Endothelial cell (in vitro differentiated cells): ENCODE measurements at places on chromosomes 1 and 21. TPM values are rescaled to one million over a fixed set of nuclear protein-coding genes. Genes with fewer than 3 reads are reported as not detected.

CACNA1E gene
- 0.31 TPM for total RNA-seq

RHD gene
- total RNA-seq, result 0.38 TPM

ADAM30 gene
- total RNA-seq, result not detected

GLIS1 gene
- not detected for total RNA-seq

KIAA1614 gene
- total RNA-seq, result 2.6 TPM

ZNF670 gene
- total RNA-seq, result 9.7 TPM

AMY1C gene
- total RNA-seq, result not detected

C4BPA gene
- not detected for total RNA-seq

C8A gene
- total RNA-seq, result not detected

FAAH gene
- 2.7 TPM for total RNA-seq

HSD3B1 gene
- total RNA-seq, result not detected

GRCh38 chr21:36806103-36806502 is 107.2 kb downstream of the SIM2 start:
- H3K4me1 ChIP-seq, result no peaks in the 10 kb centered on the region
- peaks cover 11% of the 10 kb centered on the region for H3K36me3 ChIP-seq
- peaks cover 2% of the 10 kb centered on the region for H3K27me3 ChIP-seq

- no peak for DNase-seq
- H3K36me3 ChIP-seq, result no peaks in the 10 kb centered on the region
- peak overlapping the region; percentile 80 for H3K4me3 ChIP-seq
- H3K4me1 ChIP-seq, result peaks cover 3% of the 10 kb centered on the region
- peaks cover 4% of the 10 kb centered on the region for H3K27me3 ChIP-seq
Observed at GRCh38 chr1:99003581-99004253, 944 bp downstream of the PLPPR5 start.

GRCh38 chr1:159941591-159942560 is 3.5 kb downstream of the IGSF9 start:
- peaks cover 16% of the 10 kb centered on the region for H3K27me3 ChIP-seq
- H3K4me1 ChIP-seq, result peaks cover 7% of the 10 kb centered on the region
- H3K36me3 ChIP-seq, result no peaks in the 10 kb centered on the region
- peak overlapping the region; percentile 45 for H3K27ac ChIP-seq
- no peak overlapping the region for H3K4me3 ChIP-seq

GRCh38 chr1:180631194-180631765 is 542 bp upstream of the XPR1 start:
- H3K4me3 ChIP-seq, result peak overlapping the region; percentile 90
- peak overlapping the region; percentile 94 for H3K27ac ChIP-seq
- H3K27me3 ChIP-seq, result peaks cover 2% of the 10 kb centered on the region
- DNase-seq, result no peak
- peaks cover 25% of the 10 kb centered on the region for H3K4me1 ChIP-seq

DNA sequence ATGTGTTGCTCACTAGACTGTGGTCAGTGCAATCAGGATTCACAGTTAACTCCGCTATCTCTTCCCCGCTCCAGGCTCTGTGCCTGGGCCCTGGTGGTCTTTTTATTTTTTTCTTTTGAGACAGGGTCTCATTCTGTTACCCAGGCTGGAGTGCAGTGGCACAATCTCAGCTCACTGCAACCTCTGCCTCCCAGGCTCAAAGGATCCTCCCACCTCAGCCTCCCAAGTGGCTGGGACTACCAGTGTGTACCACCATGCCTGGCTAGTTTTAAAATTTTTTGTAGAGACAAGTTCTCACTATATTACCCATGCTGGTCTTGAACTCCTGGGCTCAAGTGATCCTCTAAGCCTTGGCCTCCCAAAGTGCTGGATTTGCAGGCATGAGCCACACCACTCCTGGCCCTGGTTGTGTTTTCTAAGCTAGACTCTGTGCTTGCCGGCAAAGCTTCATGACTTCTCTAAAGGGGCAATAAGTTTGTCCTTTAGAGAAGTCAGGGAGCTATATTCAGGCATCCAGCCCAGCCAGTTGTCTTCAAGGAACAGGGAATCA is 1.4 kb downstream of the RCSD1 start:
- peaks cover 8% of the 10 kb centered on the region for H3K36me3 ChIP-seq
- H3K27me3 ChIP-seq, result peaks cover 7% of the 10 kb centered on the region
- peak overlapping the region; percentile 18 for H3K27ac ChIP-seq
- DNase-seq, result no peak

GRCh38 chr1:187010571-187011309 is 182.0 kb downstream of the PLA2G4A start:
- DNase-seq, result no peak
- H3K27me3 ChIP-seq, result peaks cover 2% of the 10 kb centered on the region
- no peak overlapping the region for H3K27ac ChIP-seq
- H3K36me3 ChIP-seq, result peaks cover 3% of the 10 kb centered on the region
- H3K4me1 ChIP-seq, result no peaks in the 10 kb centered on the region

DNA sequence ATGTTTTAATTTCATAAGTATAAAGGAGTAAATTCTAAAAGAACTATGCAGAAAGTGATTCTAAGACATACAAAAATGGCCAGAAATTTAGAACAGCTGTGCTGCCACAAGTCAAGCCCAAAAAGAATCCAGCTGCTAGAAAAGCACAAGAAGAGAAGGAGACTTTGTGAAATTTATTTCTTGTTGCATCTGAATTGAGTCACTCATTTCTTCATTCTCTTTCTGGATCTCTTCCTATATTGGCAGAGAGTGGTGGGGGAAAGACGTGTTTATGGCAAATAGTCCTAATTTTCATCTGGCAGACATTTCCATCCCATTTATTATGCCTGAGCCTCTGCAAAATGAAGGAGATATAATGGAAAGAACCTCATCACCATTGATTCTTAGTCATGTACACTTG is 139.6 kb upstream of the CTTNBP2NL start:
- H3K27me3 ChIP-seq, result no peaks in the 10 kb centered on the region
- DNase-seq, result no peak
- H3K36me3 ChIP-seq, result no peaks in the 10 kb centered on the region
- no peak overlapping the region for H3K4me3 ChIP-seq

- no peaks in the 10 kb centered on the region for H3K36me3 ChIP-seq
- DNase-seq, result peak; percentile 56
- H3K4me3 ChIP-seq, result no peak overlapping the region
Observed at GRCh38 chr1:217333939-217334338, 297.0 kb downstream of the GPATCH2 start.

GRCh38 chr21:42313501-42313969 is 1.7 kb downstream of the TFF3 start:
- H3K36me3 ChIP-seq, result no peaks in the 10 kb centered on the region
- no peak overlapping the region for H3K4me3 ChIP-seq
- peaks cover 8% of the 10 kb centered on the region for H3K4me1 ChIP-seq

- H3K27me3 ChIP-seq, result peaks cover 2% of the 10 kb centered on the region
- no peak overlapping the region for H3K27ac ChIP-seq
- no peak overlapping the region for H3K4me3 ChIP-seq
Observed at GRCh38 chr21:42039911-42040351, 29.8 kb upstream of the ZBTB21 start.

DNA sequence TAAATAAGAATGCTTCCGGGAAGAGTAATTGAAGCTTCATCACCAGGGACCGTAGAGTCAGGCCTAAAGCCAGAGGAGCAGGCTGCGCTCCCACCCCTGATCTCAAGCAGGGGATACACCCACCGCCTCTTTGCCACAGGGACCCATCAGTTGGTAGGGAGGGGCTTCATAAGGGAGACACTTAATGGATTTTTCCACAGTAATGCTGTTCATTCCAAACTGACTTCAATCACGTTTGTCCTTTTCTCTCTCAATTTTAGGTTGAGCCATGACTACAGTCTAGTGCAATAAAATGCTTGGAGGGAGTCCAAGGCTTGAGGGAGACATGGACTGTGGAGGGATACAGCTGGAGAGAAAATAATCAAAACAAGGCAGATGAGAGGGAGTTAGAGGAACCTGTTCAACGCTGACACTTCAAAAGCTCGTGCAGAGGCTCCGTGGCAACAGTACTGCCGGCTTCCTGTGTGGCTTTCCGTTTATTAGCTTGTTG is 111.5 kb downstream of the SEC16B start:
- no peak overlapping the region for H3K4me3 ChIP-seq
- no peak for DNase-seq
- H3K36me3 ChIP-seq, result no peaks in the 10 kb centered on the region
- peaks cover 8% of the 10 kb centered on the region for H3K4me1 ChIP-seq
- H3K27ac ChIP-seq, result no peak overlapping the region

DNA sequence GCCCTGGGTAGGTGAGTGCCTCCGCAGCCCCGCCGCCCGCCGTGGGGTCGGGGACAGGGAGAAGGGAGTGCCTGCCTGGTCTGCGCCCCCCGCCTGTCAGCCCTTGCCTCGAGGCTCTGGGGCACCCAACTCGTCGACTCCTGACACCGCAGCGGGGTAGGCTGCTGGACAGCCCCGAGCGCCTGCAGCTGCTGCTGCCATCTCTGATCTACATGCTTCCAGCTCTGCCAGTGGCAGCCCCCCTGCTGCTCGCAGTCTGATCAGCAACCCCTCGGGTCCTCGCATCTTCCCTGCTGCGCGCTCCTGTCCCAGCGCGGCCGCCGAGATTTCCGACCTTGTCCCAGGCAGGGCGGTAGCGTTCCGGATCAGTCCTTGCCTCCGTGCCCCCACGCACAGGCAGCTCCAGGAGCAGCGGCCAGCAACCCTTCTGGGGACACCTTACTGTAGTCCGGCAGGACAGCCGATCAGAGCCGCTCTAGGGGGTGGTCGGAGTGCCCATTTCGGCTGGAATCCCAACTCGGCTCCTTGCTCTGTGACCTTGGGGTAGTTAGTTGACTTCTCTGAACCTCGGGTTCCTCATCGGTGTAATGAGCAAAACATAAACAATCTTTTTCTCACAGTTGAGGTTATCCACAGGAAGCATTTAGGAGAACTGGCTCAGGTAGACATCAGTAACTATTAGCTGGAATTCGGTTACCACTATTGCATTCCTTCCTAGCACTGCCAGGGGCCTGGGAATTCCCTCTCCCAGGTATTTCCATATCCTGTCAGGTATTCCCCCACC is 540 bp downstream of the BCAN start:
- H3K27me3 ChIP-seq, result peaks cover 22% of the 10 kb centered on the region
- H3K27ac ChIP-seq, result peak overlapping the region; percentile 57
- no peak for DNase-seq
- H3K36me3 ChIP-seq, result peaks cover 18% of the 10 kb centered on the region

DNA sequence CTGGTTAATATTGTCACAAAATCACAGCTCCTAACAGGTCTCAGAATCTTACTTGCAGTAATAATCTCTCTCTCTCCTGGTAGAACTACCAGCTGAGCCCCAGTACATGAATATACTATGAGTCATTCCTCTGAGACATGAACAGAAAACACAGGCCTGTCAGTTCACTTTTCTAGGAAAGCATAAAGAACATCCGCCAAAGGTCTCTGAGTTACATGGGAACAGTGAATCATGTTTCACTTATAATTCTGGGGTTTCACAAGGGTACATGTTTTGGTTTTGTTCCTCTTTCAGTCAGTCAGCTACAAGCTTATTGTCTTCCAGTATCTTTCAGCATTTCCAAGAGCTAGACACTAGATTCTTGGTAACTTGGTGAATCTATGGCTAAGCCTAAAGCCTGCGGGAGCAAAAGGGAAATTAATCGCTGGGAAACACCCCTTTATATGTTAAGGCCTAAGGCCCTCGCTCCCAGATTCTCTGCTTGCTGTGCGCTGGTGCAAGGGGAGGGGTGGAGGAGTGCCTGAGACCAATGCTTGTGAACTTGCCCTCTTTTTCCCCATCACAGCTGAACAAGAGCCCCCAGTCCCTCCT is 31.7 kb downstream of the IFNGR2 start:
- H3K4me3 ChIP-seq, result no peak overlapping the region
- H3K4me1 ChIP-seq, result peaks cover 7% of the 10 kb centered on the region
- no peaks in the 10 kb centered on the region for H3K27me3 ChIP-seq
- H3K27ac ChIP-seq, result no peak overlapping the region
- peaks cover 31% of the 10 kb centered on the region for H3K36me3 ChIP-seq

- no peak overlapping the region for H3K27ac ChIP-seq
- no peak overlapping the region for H3K4me3 ChIP-seq
- peaks cover 3% of the 10 kb centered on the region for H3K36me3 ChIP-seq
Observed at GRCh38 chr1:206503591-206504362, 3.6 kb upstream of the RASSF5 start.

DNA sequence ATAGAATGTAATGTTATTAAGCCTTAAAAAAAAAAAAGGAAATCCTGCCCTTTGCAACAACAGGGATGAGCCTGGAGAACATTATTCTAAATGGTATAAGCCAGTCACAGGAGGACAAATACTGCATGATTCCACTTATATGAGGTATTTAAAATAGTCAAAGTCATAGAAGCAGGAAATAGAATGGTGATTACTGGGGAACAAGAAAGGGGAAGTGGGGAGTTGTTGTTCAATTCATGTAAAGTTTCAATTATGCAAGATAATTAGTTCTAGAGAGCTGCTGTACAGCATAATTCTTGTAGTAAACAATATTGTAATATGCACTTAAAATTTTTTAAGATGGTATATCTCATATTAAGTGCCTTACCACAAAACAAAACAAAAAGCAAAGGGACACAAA is 13.2 kb downstream of the FCER1A start:
- peaks cover 22% of the 10 kb centered on the region for H3K4me1 ChIP-seq
- no peak overlapping the region for H3K27ac ChIP-seq
- no peaks in the 10 kb centered on the region for H3K36me3 ChIP-seq
- peaks cover 1% of the 10 kb centered on the region for H3K27me3 ChIP-seq

DNA sequence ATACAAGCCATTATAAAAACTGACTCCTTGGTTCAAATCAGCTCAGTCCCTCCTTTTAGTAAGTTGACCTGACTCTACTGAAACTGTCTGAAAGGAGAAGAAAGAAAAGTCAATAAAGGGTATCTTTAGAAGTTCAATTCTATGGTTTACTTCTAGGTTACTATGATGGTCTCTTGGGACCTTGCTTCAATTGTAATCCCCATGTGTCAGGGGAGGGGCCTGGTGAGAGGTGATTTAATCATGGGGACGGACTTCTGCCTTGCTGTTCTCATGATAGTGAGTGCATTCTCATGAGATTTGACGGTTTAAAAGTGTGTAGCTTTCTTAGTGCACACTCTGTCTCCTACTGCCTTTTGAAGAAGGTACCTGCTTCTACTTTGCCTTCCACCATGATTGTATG is 31.7 kb upstream of the FNBP1L start:
- H3K36me3 ChIP-seq, result no peaks in the 10 kb centered on the region
- H3K4me3 ChIP-seq, result no peak overlapping the region
- no peak for DNase-seq
- peaks cover 1% of the 10 kb centered on the region for H3K27me3 ChIP-seq
- no peak overlapping the region for H3K27ac ChIP-seq

- DNase-seq, result no peak
- no peaks in the 10 kb centered on the region for H3K27me3 ChIP-seq
- no peak overlapping the region for H3K4me3 ChIP-seq
- no peaks in the 10 kb centered on the region for H3K36me3 ChIP-seq
Observed at GRCh38 chr21:45818276-45818903, 163.2 kb upstream of the COL6A1 start.

DNA sequence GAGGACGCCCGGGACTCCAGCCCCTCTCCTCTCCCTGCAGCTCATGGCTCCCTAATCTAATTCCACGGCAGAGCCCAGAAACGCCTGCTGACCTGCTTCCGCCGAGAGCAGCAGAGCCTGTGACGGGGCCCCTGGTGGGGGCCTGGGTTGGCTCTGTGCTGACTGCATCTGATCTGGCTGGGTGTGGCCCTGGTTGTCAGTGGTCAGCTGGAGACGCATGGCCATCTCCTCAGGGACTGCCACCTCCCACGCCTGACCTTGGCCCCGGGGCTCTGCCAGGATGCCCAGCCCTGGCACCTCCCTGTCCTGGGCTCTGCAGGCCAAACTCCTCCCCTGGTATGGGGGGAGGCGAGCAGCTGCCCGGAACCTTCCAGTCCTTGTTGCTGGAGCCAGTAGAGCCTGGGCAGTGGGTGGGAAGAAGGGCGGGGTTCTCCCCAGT is 1.1 kb upstream of the PLCH2 start:
- peaks cover under 1% of the 10 kb centered on the region for H3K27me3 ChIP-seq
- no peak overlapping the region for H3K27ac ChIP-seq
- no peak for DNase-seq
- no peak overlapping the region for H3K4me3 ChIP-seq
- H3K36me3 ChIP-seq, result no peaks in the 10 kb centered on the region
- H3K4me1 ChIP-seq, result no peaks in the 10 kb centered on the region
